Neural crest cell (in vitro differentiated cells): ENCODE measurements at places on chromosomes 6 and 20.

DNA sequence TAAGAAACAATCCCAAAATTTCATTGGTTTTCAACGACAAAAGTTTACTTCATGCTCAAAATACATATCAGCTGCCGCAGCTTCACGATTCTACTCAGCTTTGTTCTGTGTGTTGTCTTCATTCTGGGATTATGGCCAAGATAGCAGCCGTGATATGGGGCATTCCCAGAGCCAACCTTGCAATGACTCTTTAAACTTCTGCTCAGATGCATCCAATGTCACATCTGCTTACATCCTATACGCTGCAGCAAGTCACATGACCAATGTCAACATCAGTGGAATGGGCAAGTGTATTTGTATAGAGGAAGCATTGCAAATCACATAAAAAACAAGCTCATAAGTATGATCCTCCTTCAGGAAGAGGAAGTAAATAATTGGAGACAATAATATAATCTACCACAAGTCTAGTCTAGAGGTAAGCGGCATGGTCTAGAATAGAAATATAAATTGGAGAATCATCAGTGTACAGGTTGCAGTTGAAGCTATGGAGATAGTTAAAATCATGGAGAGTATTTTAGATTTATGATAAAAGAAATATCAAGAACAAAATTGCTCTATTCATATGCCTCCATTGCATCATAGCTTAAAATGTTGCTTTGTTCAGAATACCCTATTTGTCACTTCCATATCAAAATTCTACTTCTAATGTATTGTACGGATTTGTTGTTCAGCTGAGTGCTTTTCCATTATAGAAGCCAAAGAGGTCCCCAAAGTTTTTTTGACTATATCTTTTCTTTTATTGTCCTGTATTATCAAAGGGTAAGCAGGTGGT, 7.2 kb upstream of the C6orf141 start:
- no peak for DNase-seq

DNA sequence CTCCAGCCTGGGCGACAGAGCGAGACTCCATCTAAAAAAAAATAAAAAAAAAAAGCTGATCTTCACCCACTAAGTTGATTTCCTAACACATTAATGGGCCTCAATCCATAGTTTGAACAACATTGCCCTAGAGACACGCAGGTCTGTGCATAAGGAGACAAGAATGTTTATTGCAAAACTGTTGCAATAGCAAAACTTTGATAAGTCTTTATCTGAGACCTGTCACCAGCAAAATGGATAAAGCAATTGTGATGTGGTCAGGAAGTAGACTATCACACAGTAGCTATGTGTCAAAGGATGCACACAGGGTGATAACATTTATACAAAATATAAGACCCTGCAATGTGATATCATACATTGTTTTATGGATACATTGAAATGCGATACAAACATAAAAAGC, 4.2 kb upstream of the ITPR3 start:
- DNase-seq, result no peak

DNA sequence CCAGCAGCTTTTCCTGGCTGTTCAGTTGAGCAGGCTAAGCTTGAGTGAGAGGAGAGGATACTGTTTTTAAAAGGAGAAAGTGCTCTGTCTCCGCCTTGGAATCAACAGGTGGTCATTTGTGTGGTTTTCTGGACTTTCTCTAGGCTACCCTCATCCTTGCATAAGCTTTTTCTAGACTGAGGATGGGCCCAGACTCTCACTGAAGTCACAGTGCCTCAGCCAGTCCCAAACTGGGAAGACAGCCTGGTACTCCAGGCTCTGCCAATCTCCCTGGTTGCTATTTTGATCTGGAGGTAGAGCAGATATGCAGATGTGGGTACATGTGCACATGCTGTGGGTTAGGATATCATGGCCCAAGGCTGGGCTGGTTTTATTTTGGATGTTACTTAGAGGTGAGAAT, 7.0 kb downstream of the SCUBE3 start:
- no peak for DNase-seq

GRCh38 chr20:24744747-24745146, 204.3 kb upstream of the CST7 start:
- no peak for DNase-seq

DNA sequence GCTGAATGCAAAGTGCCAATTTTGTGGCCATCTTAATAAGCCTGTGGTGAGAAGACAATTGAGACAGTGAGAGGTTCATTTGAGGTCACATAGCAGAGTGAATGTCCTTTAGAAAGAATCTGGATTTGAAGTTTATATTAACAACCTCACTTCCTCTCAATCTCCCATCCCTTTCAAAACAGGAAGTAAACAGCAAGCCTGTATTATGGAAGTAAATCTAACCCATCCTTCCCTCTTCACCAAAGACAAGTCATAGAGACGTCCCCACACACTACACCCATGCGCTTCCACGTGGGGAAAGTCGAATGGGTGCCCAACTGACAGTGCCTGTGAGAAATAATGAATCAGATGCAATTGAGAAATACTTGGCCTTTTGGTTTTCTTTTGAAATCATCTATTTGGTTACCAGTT, 28.8 kb upstream of the CCND3 start:
- no peak for DNase-seq

GRCh38 chr6:16240589-16241320, 2.4 kb downstream of the GMPR start:
- no peak for DNase-seq

DNA sequence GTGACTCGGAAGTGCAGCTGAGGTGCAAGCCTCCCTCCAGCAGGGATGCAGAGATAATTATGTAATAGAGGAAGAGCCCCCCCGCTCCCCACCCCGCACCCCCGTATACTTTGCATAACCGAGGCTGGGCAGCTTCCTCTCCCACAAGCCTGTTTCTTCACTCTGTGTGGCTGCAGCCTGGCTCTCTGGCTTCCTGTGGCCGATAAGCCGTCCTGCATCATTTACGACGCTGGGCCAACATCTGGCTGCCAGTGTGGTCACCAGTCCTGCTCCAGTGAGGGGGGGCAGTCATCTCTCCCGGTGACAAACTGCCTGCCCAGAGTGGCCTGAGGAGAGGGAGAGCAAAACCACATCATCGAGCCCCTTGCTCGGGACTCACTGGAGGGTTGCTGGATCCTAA, 59.2 kb downstream of the RBM38 start:
- no peak for DNase-seq

- DNase-seq, result no peak
Measured at GRCh38 chr20:56443654-56444540, 24.5 kb upstream of the RTF2 start.

- DNase-seq, result no peak
Measured at GRCh38 chr20:51413857-51414256, 128.7 kb downstream of the NFATC2 start.

DNA sequence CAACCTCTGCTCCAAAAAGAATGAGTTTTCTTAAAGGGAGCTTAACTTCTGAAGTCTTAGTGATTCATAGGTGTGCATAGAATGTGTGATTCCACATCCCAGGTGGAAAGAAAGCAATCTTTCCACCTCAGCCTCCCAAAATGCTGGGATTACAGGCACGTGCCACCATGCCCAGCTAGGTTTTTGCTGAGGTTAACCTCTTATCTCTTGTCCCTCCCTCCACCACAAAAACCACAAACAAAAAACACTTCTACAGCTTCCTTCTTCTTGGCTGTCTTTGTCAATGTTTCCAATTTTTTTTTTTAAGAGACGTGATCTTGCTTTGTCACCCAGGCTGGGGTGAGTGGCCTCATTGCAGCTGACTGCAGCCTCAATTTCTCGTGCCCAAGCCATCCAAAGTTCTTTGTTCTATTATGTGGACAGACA, 8.1 kb upstream of the CSE1L start:
- DNase-seq, result no peak

GRCh38 chr6:81265106-81265505, 487.4 kb downstream of the TENT5A start:
- no peak for DNase-seq

- no peak for DNase-seq
Measured at GRCh38 chr6:109343518-109343917, 38.7 kb downstream of the CD164 start.
